ENCODE measurements at places on chromosomes 7 and 10. TPM values are rescaled to one million over a fixed set of nuclear protein-coding genes. Genes with fewer than 3 reads are reported as not detected.

DNA sequence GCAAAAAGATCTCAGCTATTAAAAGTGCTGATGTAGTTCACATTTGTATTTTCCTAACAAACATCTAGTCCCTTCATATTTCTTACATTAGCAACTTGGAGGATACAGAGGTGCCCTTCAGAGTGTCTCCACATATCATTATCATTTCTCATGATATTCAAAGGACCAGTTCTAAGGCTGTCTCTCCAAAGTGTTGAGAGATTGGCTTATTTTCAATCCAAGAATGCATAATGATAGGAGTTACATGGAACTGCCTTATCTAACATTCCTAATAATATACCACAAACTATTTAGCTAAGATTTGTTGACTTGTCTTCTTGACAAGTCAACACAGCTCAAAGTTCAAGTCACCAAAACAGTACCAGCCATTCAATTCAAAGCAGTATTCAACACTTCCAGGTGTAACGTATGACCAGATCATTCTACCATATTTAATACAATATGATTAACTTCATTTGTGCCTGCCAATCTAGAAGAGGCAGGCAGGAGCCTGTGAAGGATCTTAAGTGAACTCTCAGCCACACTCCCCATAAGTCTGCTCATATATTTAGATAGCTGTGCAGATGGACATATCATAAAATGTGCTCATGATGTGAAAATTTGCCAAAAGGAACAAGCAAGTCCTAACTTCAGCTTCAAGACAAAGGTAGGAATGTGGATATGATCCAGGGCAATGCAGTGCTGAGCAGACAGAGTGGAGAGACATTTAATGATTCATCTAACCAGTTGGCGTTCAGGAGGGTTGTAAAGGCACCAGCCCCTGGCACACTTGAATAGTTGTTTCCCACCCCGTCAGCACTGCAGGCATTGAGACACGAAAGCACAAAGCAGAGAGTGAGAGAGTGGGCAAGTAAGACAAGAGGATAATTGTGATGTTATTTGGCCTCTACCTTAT is 108.3 kb downstream of the MTERF1 start:
- no peak for DNase-seq

DNA sequence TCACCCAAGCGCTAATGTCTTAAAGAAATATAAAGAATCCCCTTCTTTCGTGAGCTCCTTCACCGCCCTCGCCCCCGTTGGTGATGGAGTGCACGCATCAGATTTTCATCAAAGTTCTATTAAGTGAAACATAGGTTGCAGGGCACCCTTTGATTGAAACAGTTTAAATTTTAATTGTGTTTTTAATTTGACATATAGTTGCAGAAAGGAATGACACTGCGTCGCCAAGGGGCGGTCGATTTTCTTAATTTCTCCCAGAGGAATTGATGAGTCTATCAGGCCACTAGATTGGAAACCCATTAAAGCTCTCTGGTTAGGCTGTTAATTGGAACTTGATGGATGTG is 4.1 kb upstream of the HMX2 start:
- no peak for DNase-seq

DNA sequence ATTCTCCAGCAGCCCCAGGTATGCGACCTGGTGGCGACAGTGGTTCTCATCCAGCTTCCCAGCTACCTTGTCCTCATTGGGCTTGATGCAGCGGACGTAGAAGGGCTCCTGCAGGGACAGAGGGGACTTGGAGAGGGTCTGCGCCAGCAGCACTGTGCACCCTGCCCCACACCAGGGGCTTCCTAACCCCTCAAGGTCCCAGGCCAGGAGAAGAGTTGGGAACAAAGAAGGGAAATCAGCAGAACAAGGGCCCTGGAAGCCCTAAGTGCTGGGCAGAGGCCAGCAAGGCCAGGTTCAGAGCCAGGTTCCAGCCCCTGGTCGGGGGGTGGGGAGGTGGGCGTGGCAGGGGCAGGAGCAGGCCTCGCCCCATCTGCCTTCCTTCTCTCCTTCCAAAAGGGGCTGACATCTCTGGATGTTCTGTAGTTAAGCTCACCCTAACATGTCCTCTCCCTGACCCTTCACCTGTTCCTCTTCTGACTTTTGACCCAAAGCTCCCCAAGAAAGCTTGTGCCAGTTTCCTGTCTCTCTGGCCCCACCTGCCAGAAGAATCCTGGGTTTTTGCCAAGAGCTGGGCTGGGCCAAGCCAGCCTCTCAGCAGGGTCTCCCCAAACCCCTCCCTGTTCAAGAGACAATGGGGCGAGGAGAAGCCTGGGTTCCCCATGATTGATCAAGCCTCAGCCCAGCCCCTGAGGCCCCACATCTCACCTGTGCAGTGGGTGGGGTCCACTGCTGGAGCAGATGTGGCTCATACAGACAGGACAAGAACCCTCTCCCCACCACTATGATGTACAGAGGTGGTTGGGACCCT is 11.9 kb downstream of the MYO1G start:
- no peak for DNase-seq

GRCh38 chr7:83494683-83495082 is 154.3 kb downstream of the SEMA3E start:
- no peak for DNase-seq

- peak; percentile 45 for DNase-seq
These were observed 28.5 kb downstream of the EPC1 start for GRCh38 chr10:32318476-32318896.

- DNase-seq: no peak
These were observed 28.6 kb upstream of the C10orf67 start for GRCh38 chr10:23373156-23373555.

GRCh38 chr7:29989257-29989995 is at the start of gene SCRN1:
Gene SCRN1, minus strand, starts transcription at chr7:29989801. Its CDS starts 20,734 bp downstream, at chr7:29969067.
- peak; percentile 23 for DNase-seq

- peak; percentile 36 for DNase-seq
These were observed 80.0 kb downstream of the C7orf25 start for GRCh38 chr7:42831718-42832522.

DNA sequence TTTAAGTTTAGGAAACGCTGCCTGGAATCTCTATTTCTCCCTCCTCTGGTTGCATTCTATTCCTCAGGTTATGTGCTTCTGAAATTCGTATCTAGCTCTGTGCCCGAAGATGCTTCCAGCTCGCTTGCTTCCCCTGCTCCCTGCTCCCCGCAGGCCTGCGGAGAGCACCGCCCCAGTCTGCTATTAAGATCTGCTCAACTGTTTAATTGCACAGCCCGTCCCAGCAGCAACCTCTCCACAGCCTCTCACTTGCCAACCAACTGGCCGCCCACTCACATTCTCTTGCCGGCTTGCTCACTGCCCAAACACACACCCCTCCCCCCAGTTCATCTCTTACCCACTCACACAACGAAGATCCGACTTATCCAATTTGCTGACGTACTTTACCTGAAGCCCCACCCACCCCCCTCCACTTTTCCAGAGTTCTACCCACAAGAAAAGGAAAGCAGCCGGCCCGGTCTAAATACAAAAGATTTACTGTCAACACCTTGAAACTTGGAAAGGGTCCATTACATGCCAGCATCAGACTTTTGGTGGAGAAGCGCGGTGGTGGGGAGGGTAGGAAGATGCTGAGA is 167.3 kb upstream of the KLF14 start:
- DNase-seq: no peak

DNA sequence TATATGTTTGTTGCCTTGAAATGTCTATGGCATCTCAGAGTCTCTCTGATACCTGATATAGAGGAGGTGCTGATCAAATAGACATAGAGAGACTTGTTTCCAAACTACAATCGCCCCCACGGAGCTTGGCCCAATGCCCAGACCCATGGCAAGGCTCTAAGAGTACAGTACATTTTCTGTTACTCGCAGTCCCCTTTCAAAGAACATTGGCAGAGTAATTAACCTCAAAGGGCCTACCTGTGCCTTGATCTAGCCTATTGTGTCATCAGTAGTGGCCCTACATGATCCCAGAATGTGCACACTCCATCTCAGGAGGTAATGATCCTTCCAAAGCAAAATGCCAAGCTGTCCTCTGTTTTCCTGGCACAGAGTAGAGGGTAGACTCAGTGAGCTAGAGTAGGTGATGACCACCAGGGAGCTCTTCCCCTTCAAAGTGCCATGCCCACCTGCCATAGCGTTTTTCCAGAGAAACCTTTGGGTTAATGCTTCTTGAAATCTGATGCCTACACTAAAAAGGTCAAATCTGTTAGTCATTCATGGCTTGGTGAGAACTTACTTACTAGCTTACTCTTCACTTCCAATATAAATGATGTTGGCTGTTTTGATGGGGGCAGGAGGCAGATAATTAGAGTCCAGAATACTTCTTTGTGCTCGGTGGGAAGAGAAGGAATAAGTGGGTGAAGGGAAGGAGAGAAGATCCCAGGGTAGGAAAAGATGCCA is 41.2 kb upstream of the ACSL5 start:
- no peak for DNase-seq

GRCh38 chr10:35300063-35300699 is 36.1 kb upstream of the CCNY start:
- no peak for DNase-seq

Gene TMEM273
- 0.72 TPM for total RNA-seq

Gene NDUFB8
- 442 TPM for total RNA-seq

Gene FAM221A
- total RNA-seq: 8.7 TPM

Gene MSMB
- not detected for total RNA-seq

Gene TMEM270
- total RNA-seq: not detected

Gene PDGFA
- 7.7 TPM for total RNA-seq

Gene TET1
- 0.57 TPM for total RNA-seq

All from activated naive CD4-positive, alpha-beta T cell treated with anti-CD3 and anti-CD28 coated beads for 36 hours (primary cell).